ENCODE measurements at places on chromosomes 3 and 15. TPM values are rescaled to one million over a fixed set of nuclear protein-coding genes. Genes with fewer than 3 reads are reported as not detected.
A peak's percentile ranks its signal among the peaks of the same experiment; 100 is the strongest.

DNA sequence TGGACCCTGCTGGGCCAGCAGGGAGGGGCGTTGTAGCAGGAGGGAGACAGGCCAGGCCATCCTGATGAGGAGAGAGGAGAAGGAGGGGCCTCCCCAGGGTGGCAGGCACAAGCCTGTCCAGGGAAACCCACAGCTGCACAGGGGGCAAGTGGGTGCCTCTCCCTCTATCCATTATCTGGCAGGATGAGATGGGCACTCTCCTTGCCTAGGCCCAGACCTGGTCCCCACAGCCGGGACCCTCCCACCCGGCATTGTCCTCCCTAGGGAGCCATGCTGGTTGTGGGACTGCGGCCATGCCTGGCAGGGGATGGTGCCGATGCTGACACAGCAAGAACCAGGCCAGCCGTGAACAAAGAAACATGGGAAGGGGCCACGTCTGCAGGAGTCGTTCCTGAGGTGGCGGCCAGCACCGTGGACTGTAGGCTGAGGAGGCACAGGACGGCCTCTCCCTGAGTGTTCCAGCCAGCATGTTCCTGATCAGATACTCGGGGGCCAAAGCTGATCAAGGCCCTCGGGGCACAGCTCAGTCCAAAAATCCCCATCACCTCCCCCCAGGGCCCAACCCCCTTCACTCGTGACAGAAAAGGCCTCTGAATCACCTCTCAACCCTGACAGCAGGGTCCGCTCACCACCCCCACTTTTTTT, 19.2 kb upstream of the CYP11A1 start:
- peaks cover 42% of the 10 kb centered on the region for H3K4me1 ChIP-seq
- no peaks in the 10 kb centered on the region for H3K27me3 ChIP-seq
- H3K27ac ChIP-seq: no peak overlapping the region
- DNase-seq: no peak
- no peaks in the 10 kb centered on the region for H3K36me3 ChIP-seq
- H3K4me3 ChIP-seq: no peak overlapping the region

DNA sequence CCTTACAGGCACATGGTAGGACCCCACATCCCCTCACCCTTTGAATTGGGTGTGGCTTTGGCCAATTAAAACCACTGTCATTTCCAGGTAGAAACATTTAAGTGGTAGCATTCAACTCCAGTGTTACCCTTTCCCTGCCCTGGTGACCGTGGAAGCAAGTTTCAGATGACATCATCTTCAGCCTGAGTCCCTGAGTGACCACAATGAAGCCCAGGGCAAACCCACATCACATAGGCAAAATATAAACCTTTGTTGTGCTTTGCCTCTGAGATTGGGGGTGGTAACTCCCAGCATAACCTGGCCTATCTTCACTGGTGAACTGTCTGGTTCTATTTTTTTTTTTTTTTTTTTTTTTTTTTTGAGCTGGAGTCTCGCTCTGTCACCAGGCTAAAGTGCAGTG, 404.0 kb upstream of the WNT5A start:
- no peaks in the 10 kb centered on the region for H3K27me3 ChIP-seq
- H3K27ac ChIP-seq: no peak overlapping the region

BMF gene
- total RNA-seq: 16.8 TPM

SPTSSB gene
- not detected for total RNA-seq

DNA sequence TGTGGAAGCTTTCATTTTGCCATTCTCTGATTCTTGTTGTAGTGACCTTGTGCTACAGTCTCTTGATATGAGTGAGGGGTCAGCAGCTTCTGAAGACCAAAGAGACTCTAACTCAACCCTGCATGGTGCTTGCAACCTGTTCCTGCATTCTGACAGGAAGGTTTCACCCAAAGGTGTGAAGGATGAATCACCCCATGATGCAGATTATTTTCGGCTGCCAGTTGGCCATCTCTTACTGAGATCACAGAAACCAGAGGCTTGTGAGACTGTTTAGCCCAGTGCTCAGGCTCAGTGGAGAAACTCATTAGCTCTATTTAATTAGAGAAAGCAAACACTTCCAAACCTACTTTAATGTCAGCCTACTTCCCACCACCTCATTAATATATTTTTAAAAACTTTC, 29.2 kb upstream of the TPRG1 start:
- H3K4me3 ChIP-seq: no peak overlapping the region
- H3K4me1 ChIP-seq: peaks cover 31% of the 10 kb centered on the region
- no peak overlapping the region for H3K27ac ChIP-seq
- H3K27me3 ChIP-seq: no peaks in the 10 kb centered on the region

GPR15 gene
- 15.6 TPM for total RNA-seq

GRCh38 chr15:37995461-37996347, 61.3 kb downstream of the TMCO5A start:
- H3K4me1 ChIP-seq: no peaks in the 10 kb centered on the region
- no peaks in the 10 kb centered on the region for H3K27me3 ChIP-seq

GRCh38 chr15:95718441-95718840, 612.1 kb upstream of the NR2F2 start:
- no peaks in the 10 kb centered on the region for H3K27me3 ChIP-seq
- no peak overlapping the region for H3K4me3 ChIP-seq
- H3K4me1 ChIP-seq: no peaks in the 10 kb centered on the region
- H3K36me3 ChIP-seq: no peaks in the 10 kb centered on the region
- DNase-seq: no peak

GRCh38 chr3:156293566-156293965, 173.2 kb downstream of the KCNAB1 start:
- H3K27me3 ChIP-seq: peaks cover 20% of the 10 kb centered on the region
- H3K4me3 ChIP-seq: no peak overlapping the region
- DNase-seq: no peak
- no peaks in the 10 kb centered on the region for H3K4me1 ChIP-seq

GRCh38 chr3:135982404-135982761, 16.9 kb downstream of the PPP2R3A start:
- DNase-seq: no peak
- no peaks in the 10 kb centered on the region for H3K36me3 ChIP-seq
- no peaks in the 10 kb centered on the region for H3K4me1 ChIP-seq
- no peaks in the 10 kb centered on the region for H3K27me3 ChIP-seq

GRCh38 chr3:65867463-65868210, 171.1 kb downstream of the MAGI1 start:
- no peaks in the 10 kb centered on the region for H3K4me1 ChIP-seq
- no peaks in the 10 kb centered on the region for H3K27me3 ChIP-seq
- no peak for DNase-seq
- H3K36me3 ChIP-seq: no peaks in the 10 kb centered on the region

GRCh38 chr3:146504498-146505197, 35.3 kb upstream of the PLSCR2 start:
- H3K4me1 ChIP-seq: no peaks in the 10 kb centered on the region
- no peaks in the 10 kb centered on the region for H3K27me3 ChIP-seq
- DNase-seq: no peak
- no peak overlapping the region for H3K27ac ChIP-seq
- no peak overlapping the region for H3K4me3 ChIP-seq
- H3K36me3 ChIP-seq: no peaks in the 10 kb centered on the region

GRCh38 chr15:81752546-81752942, 293.3 kb downstream of the MEX3B start:
- no peak overlapping the region for H3K27ac ChIP-seq
- no peak overlapping the region for H3K4me3 ChIP-seq
- no peaks in the 10 kb centered on the region for H3K27me3 ChIP-seq
- no peaks in the 10 kb centered on the region for H3K36me3 ChIP-seq
- H3K4me1 ChIP-seq: no peaks in the 10 kb centered on the region

FRMD5 gene
- total RNA-seq: 0.28 TPM

DNA sequence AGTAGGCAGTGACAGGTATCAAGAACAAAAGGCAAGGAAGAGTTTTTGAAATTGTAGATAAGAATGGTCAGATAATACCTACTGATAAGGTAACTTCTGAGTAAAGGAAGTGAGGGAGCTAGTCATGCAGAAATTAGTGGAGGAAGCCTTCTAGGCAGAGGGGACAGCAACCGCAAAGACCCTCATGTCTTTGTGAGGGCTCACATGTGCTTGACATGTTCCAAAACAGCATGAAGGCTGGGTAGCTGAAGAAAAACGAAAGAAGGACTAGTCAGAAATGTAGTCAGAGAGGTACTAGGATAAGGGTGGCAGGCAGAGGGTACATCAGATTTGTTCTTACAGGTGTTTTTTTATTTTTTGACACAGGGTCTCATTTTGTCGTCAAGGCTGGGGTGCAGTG, 5.3 kb downstream of the SIN3A start:
- DNase-seq: peak; percentile 15
- peaks cover 62% of the 10 kb centered on the region for H3K4me1 ChIP-seq
- H3K4me3 ChIP-seq: no peak overlapping the region
- no peak overlapping the region for H3K27ac ChIP-seq
- no peaks in the 10 kb centered on the region for H3K27me3 ChIP-seq
- H3K36me3 ChIP-seq: peaks cover 5% of the 10 kb centered on the region

PLCB2 gene
- 57.7 TPM for total RNA-seq

AKAP13 gene
- total RNA-seq: 113 TPM

GABRA5 gene
- not detected for total RNA-seq

CCK gene
- not detected for total RNA-seq

DNA sequence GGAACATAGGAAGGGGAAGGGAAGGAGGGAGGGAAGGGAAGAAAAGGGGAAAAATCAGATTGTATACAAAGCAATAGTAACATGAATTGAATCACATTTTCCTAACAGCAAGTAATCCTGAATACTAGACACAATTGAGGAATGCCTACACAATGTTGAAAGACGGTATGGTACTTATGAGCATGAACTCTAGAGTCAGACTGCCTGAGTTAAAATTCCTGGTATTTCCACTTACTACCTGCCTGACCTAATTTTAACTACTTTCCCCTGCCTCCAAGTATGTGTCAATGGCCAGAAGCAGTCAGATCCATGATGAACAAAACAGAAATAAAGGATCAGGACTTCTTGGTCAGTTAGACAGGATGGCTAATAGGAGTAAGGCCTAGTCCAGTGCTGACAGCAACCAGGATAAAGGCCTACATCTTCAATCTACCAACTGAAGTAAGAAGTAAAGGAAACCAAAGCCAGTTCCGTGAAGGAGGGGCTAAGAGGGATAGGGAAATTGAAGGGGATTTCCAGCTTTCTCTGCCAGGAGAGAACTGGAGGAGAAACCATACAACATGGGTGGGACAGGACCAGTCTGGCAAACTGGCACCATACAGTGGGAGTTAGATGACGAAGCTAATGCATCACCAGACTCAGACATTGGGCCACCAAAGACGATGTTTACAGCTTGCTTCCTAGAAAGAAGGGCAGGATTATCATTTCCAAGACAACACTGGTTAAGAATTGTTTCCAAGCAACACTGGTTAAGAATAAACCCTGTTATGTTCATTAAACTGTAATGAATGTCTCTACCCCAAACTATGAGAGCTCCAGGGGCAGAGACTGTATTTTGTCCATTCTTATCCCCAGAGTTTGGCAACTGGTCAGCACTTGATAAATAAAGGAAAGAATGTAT, 151.6 kb upstream of the UBE2E2 start:
- no peak overlapping the region for H3K4me3 ChIP-seq
- no peaks in the 10 kb centered on the region for H3K4me1 ChIP-seq
- no peaks in the 10 kb centered on the region for H3K36me3 ChIP-seq
- no peak for DNase-seq
- no peak overlapping the region for H3K27ac ChIP-seq
